Tongue (tissue), 3 donors: ENCODE measurements at places on chromosomes 6 and 20. TPM values are rescaled to one million over a fixed set of nuclear protein-coding genes. Genes with fewer than 3 reads are reported as not detected.

DNA sequence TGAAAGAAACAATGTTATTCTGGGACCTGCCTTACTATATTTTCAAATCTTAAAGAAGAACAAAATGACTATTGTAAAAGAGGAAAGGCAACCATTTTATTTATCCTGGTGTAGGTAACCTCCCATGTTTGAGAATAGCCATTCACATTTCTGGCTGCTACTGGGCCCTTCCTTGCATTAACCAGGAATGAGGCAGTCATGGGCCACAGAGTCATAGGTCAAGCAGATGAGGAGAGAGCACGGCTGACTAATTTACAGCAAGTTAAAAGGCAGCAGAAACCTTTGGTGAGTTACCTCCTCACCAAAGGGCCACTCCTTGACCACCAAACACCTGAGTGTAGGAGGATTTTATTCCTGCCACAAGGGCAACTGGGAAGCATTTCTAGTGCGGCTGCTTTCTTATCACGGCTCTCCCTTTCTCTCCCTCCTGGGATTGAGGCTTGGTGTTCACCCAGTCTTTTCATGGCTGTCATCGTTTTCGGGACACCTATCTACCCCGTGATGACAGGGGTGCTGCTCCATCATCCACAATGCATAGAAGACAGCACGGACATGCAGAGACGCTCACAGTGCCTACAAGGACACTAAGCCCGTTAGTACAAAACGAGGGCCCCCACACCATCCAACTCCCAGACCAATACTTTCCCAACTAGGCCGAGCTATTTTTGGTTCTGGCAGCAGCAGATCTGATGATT lies 4.4 kb upstream of the LAMA4 start:
- no peak for DNase-seq

GRCh38 chr6:43887340-43887858 lies 117.4 kb downstream of the VEGFA start:
- DNase-seq = no peak

GRCh38 chr6:47357827-47358226 lies 48.1 kb upstream of the TNFRSF21 start:
- no peak for DNase-seq

GRCh38 chr6:159307246-159307790 lies 138.1 kb downstream of the FNDC1 start:
- no peak for DNase-seq

IRAK1BP1 gene
- 8.0 TPM for total RNA-seq

METTL24 gene
- total RNA-seq = 3.5 TPM

GRCh38 chr6:154508573-154509375 lies 1.7 kb downstream of the CNKSR3 start:
- peak; percentile 34 for DNase-seq

DNA sequence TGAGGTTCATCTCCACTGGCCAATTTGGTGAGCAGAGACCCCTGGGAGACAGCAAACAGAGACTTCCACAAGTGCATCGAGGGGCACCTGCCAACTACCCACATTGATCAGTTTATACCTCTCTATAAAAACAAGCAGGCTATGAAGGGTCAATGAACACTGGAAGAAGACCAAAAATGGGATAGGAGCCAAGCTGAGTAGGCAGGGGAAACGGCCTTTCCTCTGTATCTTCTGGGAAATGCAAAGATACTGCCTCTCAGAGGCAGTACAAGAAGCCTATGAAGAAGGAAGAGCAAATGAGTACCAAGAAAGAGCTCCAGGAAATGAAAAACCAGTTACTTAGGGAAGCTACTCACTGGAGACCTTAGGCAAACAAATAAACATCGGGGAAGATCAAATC lies 247.7 kb downstream of the GMDS start:
- no peak for DNase-seq

DNA sequence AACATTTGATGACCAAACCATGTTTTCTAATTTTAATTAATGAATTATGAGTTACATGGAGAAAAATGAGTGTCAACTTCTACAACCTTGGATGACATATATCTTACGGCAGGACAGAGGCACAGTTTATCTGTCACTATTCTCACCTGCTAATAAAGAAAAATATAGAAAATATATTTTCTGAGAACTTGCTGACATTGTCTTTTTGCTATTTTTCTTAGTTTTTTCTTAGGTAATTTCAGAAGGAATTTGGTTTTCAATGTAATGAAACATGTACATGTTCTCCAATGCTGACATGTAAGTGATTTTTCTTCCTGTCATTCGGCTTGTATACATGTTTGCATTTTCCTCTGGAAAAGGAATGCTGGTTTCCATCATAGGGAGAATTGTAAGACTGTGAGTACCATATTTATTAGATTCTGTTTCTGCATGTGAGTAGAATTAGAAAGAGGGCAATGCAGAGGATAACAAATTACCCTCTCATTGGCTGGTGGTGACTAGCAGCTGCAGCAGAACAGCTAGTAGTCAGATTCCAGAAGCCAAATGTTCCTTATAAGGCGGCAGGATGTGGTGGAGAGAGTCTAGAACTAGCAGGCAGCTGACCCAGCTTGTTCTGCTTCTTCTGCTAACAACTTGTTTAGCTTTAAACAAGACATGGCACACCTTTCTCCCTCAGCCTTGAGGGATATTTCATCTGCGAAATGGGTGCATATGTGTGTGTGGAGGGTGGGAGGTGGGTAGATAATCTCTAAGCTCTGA lies 132.8 kb upstream of the SPACA1 start:
- DNase-seq = no peak

HSPA12B gene
- 26.7 TPM for total RNA-seq

DNA sequence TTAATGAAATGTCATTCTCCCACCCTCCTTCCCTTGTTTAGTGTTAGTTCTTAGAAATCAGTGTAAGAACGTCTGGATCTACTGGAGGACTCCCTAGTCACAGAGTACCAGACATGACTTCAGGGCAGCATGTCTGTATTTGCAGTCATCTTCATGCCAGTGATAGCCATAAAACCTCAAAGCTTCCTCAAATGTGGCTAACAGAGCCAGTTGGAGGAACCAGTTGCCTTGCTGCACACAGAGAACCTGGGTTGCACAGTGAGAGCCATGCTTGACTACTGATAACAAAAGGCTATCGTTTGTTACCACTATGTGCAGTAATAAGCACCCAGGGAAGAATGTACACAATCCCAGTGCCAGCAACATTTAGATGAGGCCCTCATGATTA lies 20.1 kb downstream of the NT5E start:
- no peak for DNase-seq

C2 gene
- total RNA-seq = 0.51 TPM

DNA sequence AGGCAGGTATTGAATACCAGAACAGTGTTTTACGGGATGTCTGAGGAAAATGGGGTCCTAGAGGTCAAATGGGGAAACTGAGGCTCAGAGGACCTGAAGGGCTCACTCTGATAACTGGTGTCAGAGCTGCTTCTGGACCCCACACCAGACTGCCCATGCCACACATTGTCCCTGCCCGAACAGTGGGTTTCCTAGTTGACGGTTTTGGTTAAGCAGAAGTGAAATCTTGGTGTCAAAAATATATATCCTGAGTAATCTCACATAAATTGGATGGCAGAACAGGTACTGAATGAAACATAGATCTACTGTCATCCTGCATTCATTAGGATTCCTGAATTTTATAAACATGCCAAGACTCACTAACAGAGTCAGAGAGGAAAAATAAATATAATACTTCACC lies 16.3 kb downstream of the NOX3 start:
- no peak for DNase-seq

DNA sequence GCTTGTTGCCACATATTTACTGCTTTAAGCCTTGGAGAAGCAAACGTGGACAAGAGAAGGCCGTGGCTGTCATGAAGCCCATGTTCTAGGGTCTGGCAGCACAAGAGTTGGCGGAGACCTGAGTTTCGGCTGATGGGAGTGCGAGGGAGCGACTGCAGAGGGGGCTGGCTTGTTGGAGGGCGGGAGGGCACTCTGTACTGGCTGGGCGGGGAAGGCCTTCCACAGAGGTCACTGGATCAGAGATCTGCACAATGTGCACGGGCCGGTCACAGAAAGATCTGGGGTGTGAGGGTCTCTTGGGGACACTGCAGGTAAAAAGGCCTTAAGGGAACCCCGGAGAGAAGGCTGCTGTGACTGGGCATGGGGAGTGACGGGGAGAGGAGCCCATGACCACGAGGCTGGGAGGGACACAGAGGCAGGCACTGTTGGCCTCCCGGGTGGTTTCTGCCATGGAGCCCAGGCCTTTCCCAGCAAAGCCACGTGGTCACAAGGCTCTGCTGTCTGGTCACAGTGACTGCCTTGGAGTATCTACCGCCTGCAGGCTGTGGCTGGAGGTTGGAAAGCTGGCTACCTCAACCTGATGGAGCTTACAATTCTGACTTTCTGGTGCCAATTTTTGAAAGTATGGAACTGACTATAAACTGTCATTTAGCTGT lies 23.8 kb downstream of the FOXC1 start:
- no peak for DNase-seq

- DNase-seq = no peak
These were observed 6.7 kb upstream of the VNN2 start for GRCh38 chr6:132764370-132764769.

- DNase-seq = no peak
These were observed 686.2 kb upstream of the SLC35B3 start for GRCh38 chr6:9121549-9121948.

DNA sequence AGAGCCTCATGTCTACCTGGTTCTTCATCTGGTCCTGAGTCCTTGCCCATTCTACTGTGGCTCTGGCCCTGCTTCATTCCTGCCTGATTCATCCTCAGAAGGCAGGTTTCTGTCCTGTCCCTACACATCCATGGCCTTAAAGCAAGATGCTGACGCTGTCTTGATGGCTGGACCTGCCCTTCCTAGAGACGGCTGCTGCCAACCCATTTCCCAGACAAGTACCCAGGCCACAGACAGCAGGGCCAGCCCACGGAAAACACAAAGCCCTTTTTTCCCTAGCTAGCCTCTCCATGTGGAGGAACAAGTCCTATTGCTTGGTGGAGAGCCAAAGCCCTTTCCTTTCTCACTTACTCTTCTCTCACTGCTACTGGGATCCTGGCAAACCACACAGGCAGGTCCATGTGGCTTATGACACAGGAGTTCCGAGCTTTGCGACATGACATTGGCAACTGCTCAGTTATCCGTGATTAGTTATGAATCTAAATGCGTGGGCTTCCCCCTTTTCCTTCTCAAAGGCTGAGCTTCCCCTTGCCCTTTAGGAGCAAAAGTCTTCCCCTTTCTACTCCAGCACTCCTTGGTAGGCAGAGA lies 72.9 kb downstream of the SLC22A3 start:
- DNase-seq = no peak

GRCh38 chr6:83270971-83271719 lies 78.0 kb downstream of the RWDD2A start:
- no peak for DNase-seq

LY6G6F gene
- total RNA-seq = 0.82 TPM

IMPG1 gene
- not detected for total RNA-seq

E2F1 gene
- 5.5 TPM for total RNA-seq

KCNB1 gene
- 9.8 TPM for total RNA-seq

DNA sequence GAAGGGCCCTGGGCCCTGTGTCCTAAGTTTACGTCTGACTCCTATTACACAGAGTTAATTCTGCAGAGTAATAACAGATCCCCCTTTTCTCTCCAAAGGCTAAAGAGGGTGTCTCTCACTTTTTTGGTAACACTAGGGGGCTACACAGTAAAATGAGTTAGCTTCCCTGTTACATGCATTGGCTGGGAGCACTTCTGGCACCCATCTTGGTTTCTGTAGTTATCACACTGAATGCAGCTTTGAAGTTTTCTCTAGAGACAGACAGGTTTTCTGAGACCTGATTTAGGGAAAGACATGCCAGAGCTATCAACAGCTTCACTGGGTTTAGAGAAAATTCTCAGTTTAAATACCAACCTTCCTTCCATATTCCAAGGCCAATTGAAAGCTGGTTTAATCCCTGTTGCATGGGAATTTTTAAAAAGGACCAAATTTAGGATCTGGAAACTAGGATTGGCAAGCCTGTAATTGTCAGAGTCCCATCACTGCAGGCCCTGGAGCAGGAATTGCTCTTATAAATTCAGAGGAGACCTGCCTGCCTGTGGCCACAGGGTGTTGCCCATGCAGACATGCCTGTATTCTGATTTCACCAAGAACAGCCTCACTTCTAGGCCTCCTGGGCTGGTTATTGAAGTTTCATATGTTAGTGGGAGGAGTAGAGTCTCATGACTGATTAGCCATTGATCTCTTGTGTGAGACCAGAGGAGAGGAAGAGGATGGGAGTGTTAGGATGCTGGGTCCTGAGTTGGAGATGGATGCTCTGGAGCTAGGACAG lies 29.4 kb downstream of the RNF8 start:
- no peak for DNase-seq

CALHM4 gene
- total RNA-seq = not detected

CPNE5 gene
- 8.7 TPM for total RNA-seq

GRCh38 chr6:43331470-43331869 lies 22.8 kb upstream of the CRIP3 start:
- DNase-seq = no peak

DNA sequence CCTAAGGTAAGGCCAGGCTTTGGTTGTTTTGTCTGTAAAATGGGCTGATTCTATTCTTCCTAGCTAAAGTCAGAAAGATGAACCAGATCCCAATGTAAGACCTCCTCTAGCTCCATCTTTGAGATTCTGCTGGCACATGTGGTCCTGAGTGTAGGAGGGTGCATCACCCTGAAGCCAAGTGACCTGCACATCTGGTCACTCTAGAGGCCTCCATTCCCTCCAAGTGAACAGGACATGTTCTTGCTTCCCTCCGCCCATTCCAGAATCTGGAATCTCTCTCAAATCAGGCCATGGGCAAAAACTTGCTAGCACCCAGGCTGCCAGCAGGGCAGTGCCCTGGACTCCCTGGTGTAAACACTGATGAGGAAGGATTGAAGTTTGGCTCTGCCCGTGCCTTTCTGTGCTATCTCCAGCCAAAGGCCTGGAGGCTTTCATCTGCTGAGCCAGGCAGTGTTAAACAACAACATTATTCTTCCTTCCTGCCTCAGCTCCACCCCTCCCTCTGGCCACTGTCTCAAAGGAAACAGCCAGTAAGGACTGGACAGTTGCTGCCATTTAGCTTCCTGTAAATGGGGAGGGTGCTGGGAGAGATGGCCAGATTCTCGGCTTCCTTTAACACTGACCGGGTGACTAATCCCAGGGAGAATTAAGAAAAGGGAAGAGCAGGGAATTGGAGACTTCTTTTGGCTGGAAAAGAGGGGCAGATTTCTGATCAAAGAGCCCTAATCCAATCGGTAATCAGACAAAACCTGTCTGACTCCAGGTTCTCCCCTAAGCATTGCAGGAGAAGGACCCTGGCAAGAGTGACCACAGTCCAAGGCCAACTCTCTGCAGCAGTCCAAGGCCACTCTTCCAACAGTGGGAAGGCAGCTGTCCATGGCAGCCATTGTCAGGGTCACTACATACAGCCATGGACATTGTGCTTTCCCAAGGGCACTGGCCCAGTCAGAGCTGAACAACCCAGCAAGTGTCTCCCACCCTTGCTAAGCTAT lies 19.5 kb upstream of the ADGRF1 start:
- DNase-seq = no peak

DNA sequence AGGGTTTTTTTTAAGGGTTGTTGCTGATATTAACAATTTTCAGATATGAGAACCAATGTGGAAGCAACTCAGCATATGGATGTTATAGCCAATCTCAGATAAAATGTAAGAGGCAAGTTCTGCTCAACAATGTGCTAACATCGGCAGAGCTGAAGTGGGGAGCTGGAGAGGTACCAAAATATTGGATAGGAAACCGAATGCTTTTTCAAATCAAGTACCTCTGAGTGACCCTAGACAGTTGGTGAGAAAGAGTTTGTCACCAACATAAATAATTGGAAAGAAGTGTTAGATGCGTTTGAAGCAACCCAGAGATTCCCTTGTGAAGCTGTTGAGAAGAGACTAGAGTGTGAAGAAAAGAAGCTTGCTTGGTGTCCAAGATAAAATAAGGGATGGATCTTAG lies 140.7 kb downstream of the SOX4 start:
- no peak for DNase-seq
